CD4-positive, alpha-beta T cell (primary cell): ENCODE measurements at places on chromosomes 5 and 9.

DNA sequence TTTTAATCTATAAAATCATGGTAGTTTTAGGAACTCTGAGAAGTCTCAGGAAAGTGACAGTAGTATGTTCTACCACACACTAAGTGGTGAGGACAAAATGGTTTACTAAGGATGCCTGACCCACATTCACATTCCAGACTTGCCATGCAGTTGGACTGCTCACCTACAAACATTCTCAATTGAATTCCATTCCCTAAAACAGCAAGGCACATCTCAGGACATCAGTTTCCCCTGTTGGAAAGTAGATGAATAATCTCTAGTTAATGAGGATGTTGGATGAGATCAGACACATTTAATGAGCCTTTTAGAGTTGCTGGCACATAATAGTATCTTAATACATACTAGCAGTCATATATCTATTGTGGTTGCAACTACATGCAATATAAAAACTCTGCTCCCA is 76.6 kb downstream of the ZNF618 start:
- DNase-seq: no peak

DNA sequence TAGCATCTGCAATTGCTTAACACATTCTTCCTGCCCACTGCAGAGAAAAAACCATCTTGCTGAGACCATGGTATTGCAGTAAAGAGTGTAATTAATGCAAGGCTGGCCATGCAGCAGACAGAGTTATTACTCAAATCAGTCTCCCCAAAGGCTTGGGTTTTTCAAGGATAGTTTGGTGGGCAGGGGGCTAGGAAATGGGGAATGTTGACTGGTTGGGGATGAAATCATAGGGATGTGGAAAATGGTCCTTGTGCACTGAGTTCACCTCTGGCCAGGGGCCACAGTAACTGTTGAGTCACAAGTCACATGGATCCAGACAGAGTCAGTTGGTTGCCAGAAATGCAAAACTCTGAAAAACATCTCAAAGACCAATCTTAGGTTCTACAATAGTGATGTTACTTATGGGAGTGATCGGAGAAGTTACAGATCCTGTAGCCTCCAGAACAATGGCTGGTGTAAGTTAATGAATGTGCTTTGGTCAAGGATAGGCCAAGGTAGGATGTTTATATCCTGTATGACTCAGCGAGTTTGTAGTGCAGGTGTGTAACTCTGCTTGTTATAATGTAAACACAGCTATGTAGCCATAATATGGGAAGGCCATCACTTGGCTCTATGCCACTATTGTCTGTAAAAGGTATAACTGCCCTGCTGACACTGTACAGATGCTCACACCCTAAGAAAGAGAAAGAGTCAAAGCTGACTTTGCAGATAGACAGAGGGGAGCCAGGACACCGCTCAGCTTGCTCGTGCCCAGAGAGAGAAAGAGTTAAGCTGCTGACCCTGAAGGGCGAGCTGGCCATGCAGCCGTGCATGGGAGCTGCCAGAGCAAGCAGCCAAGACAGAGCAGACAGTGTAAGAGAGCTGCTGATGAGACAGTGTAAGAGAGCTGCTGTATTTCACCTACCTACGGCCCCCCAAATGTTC is 27.2 kb downstream of the C9orf152 start:
- DNase-seq: no peak

- no peak for DNase-seq
Observed at GRCh38 chr9:108851138-108851537, 4.6 kb downstream of the ACTL7B start.

DNA sequence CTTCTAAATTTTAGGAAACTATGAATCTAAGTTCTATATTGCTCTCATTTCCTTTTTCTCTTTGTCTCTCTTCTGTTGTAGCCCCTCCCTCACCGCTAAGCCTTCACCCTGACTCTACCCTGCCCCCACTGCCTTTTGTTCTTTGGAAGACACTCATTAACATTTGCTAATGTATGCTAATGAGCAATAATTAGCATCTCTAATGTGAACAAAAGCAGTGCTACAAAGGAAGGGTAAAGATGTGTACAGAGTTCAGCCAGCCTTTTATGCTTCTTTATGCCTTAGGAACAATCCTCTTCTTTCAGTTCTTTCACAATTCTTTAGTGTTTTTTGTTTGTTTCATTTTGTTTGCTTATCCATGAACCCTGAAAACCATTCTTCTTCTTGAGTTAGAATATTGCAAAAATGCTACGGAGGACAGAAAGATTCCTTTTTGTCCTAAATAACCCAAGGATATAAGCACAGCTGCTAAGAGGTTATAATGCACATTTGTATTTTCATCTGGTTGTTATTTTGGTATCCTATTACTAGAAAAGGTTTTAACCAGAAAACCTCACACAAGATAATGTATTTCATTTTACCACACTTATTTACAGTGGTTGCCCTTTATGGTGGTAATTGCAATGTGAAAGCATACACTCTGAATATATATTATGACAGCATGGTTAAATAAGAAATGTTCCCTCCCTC is 159.3 kb downstream of the TMC1 start:
- no peak for DNase-seq

GRCh38 chr5:138622051-138622450 is 46.9 kb upstream of the HSPA9 start:
- no peak for DNase-seq

DNA sequence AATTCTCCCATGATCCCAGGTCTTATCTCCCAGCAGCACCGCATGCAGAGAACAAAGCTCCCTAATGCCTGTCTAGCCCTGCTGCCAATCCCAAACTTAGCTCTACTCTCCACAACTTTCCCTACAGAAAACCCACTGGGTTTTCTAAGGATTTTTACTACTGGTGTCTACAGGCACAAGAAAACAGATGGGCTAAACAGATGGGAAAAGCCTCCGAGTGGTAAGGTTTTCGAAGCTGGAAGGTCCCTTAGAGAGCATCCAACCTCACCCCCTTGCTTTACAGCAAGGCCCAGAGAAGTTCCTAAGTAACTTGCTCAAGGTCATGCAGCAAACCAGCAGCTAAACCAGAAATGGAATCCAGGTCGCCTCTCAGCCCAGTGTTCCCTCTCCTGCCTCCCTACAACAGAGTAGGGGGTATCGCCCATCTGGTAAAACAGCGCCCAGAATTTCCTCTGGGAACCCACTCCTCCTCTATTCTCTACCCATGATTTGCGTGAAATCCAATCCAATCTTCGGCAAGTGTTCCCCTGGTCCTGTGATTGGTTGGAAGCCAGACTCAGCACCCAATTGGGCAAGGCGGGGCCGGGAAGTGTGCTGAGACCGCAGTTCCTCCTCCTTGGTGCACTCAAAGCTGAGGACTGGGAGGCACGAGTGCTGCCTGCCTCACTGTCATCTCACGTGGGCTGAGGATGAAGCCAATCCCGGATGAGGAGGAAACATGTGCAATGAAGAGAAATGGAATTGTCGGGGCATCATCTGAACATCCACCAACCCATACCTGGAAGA is 20.8 kb downstream of the CPLX2 start:
- DNase-seq: no peak

GRCh38 chr5:9596171-9596780 is 33.9 kb downstream of the TAS2R1 start:
- no peak for DNase-seq

DNA sequence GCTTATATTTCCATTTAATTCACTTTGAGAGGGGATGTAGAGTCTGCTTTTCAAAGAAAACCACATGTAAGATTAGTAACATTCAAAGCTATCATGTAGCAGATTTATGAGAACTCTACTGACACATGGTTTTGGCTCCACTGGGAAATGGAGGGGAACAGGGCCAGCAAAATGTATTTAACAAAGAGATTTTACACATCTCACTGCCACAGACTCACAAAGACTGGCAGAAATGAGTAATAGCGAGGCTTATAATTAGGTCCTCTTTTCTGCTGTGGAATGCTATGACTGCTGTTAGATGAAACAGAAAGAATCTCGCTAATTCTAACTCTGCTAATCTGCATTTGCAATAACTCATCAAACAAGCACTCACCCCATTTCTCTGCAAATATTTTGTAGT is 4.5 kb downstream of the DAP start:
- no peak for DNase-seq

DNA sequence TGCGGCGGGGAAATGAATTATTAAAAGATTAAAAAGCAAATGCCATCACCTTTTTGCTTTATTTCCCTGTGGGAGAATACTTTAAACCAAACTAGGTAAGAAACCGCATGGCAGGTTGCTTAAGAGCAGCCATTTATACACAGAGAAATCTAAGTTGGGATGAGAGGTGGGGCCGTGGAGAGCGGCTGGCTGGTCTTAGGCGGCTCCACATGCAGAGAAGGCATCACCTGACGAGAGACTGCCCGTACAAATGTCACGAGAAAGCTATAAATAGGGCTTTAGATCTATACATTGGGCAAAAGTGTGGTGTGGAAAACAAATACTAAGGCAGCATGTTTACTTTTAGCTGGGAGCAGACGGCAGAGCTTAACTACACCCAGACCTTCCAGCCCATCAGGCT is 39.4 kb downstream of the MED27 start:
- no peak for DNase-seq
